8988T (cell line): ENCODE measurements at places on chromosomes 7 and 10.
A peak's percentile ranks its signal among the peaks of the same experiment; 100 is the strongest.

DNA sequence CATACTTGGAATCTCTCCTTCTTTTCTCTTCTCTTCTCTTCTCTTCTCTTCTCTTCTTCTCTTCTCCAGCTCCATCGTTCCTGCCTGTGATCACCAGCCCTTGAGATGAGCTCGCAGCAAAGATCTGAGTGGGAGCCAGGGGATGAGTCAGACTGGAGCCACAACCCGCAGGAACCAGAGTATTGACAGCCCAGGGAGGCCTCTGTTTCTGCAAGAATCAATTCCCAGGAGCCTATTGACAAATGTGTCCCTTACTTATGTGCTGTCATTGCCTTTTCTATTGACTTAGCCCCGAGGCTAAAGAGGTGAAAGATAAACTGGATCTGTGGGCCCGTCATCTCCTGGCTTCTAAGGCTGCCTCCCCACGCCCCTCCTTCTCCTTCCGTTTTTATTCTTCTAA is 13.1 kb upstream of the HABP2 start:
- DNase-seq = no peak

GRCh38 chr10:82558014-82558607 is 683.1 kb downstream of the NRG3 start:
- DNase-seq = no peak

GRCh38 chr10:115861864-115862263 is 411.1 kb downstream of the GFRA1 start:
- no peak for DNase-seq

DNA sequence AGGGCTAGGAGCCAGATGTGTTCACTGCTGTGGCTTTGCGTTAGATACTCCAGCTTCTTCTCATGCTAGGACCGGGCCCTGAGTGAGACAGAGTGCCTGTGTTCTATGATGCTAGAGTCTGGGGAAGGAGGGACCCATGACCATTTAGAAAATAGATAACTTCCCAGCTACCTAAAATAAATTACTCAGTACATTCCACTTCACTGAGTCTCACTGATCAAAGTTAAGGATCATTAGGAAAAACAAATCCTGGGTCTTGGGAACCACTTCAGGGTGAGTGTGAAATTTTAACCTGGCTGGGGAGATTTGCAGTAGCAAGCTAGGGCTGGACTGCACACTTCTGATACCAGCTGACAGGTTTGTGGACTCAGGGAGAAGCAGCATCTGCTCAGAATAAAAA is 138.1 kb downstream of the EMX2 start:
- DNase-seq = no peak

DNA sequence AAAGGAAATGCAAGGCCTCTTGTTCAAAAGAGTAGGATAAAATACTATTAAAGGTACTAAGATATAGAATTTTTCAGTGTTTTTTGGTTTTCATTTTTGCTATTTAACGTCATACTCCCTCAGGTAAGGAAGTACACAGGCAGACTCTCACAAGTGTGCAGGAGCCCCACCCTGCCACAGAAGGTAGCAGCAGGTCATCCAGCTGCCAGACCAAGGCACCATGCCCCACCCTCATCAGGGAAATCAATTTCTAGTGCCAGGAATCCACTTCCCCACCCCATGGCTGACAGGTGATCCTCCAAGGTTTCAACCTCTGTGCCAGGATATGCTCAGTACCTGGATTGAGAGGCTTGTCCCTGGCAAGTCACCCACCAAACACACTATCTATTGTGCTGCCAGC is 712.9 kb downstream of the SORCS3 start:
- no peak for DNase-seq

DNA sequence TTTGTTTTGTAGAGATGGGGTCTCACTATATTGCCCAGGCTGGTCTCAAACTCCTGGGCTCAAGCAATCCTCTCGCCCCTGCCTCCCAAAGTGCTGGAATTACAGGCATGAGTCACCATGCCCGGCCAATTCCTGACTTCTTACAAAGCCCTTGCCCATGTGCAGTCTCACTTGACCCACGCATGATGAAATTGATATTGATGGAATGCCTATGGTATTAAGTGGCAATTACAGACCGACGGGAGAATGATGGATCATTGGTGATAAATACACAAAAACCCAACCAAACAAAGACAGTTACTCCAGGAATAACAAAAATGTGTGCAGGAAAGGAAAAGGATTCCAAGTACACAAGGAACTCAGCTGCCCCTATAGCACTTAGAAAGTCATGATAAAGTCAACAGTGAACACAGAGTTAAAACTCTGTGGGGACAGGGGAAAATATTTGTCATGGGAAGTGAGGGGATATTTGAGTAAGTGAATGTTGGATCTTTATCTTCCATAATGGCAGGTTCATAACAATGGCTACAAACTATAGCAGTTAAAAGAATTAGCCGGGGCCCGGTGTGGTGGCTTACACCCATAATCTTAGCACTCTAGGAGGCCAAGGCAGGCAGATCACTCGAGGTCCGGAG is 21.6 kb downstream of the HIP1 start:
- DNase-seq = no peak

DNA sequence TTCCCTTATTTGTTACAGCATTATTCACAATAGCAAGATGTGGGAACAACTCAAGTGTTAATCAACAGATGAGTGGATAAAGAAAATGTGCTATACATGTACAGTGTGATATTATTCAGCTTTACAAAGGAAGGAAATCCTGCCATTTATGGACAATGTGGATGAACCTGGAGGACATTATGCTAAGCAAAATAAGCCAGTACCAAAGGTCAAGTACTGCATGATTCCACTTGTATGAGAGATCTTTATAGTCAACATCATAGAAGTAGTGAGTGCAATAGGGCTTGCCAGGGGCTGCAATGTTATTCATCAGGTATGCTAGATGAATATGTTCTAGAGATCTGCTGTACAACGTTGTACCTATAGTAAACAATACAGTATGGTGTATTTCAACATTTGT is 138.5 kb upstream of the AGR3 start:
- DNase-seq = no peak

DNA sequence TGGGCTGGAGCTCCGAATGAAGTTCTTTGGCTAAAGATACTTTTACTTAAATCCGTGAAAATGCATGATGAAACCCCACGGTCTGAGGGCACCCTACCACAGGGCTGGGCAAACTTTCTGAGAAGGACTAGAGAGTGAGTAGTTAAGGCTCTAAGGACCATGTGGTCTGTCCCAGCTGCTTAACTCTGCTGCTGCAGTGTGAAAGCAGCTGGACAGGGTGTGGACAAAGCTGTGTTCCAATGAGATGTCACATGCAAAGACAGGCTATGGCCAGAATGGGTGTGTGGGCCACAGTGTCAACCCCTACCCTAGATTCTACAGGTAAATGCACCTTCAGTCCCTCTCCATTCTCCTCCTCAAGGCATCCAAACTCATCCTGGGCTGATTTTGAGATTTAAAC is 18.8 kb downstream of the PDIA4 start:
- DNase-seq = no peak

DNA sequence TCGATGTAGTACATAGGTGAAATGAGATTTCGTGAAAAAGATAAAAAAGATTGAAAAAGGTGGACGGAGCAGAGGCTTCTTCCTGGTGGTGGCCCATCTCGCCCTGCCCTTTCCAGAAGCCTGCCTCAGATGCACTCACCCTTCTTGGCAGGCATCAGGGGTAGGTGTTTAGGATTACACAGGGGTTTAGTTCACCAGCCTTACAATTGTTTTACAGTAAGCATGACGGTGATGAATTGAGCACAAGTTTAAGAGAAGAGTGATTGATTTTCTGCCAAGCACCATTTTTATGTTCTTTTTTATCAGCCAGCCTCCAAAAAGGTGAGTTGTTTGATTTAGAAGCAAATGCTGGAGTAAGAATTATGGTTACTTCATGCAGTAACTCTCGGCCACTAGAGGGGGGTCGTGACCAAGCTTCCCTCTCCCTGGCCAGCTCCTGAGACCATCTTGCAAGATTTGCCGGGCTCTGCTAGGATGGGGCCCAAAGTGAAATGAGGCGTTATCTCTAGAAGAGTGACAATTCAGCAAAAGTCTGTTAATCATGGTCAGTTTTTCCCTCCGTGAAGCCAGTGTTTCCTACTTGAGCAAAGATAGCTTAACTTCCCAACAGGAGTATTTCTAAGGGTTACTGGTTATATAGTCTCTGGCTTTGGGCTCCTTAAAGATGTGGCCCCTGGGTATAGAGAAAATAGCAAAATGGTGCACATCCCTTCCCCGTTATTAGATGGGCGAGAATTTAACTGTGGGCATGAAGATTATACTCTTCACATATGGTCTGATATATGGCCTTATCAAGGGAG is 228.8 kb downstream of the BMPER start:
- peak; percentile 29 for DNase-seq

DNA sequence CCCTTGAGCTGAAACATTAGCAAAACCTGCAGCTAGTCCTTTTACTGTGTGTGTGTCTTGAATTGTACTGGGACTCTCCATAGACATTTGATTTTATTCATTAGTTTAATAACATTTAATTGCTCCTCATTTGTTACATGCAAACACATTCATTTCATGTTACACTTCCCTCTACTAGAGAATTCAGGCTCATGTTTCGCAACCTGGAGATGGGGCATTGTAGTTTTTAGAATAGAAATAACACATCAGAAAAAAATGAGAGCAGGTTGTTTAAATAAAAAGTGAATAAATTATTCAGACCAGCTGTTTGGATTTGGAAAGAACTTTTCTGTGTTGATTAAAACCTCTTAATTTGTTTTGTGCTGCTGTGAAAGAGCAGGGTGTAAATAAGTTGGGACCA is 243.9 kb downstream of the ETV1 start:
- no peak for DNase-seq

GRCh38 chr7:5375925-5376324 is 47.7 kb downstream of the TNRC18 start:
- no peak for DNase-seq

- DNase-seq = no peak
These were observed 10.0 kb upstream of the TLX1 start for GRCh38 chr10:101120884-101121653.

GRCh38 chr10:120538091-120538490 is 81.1 kb downstream of the PLPP4 start:
- no peak for DNase-seq

GRCh38 chr7:42893346-42894240 is 18.3 kb downstream of the C7orf25 start:
- DNase-seq = no peak

DNA sequence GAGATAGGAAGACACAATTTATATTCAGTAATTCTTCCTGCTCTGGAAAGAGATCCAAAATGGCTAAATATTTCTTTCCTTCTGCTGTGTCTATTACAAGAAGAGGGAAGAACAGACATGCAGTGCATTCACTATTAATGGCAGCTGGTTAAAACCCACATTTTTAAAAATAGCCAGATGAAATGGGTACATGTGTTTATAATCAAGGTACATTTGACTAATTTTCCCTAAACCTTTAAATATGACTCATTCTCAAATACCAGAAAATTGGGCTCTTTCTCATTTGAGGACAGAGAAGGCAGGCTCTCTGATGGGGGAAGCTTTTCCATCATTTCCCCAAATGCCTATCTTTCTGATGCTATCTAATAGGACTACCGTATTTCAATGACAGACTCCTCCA is 215.7 kb upstream of the HABP2 start:
- DNase-seq = no peak

DNA sequence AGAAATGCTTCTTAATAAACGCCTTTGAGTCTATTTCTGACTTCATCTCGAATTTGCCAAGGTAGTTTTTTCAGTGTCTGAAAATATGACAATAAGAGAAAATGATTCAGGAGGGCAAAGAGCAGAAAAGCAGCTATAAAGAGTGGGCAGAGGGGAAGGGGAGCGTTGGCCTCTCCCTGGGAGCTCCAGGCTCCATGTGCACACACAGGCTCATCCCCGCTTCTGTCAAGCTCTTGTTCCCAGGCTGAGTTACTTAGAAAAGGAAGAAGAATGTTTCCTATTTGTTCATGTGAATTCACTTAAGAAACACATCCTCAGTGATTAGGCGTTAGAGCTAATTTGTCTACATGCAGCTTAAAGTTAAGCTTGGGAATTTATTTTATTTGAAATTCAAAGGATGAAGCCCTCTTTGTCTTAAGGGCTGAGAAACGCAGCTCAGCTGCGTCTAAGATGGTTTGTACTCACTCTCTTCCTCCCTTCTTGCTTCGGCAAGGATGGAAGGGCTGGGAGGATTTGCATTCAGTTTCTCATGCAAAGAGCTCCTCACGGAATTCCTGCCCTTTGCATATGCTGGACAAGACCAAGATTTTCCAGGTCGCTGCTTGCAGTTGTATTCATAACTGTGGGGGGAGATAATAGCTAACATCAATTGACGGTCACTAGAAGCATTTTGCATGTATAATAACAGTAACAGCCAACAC is 29.0 kb upstream of the ATXN7L1 start:
- DNase-seq = no peak

GRCh38 chr10:42982891-42983506 is 93.9 kb upstream of the RET start:
- DNase-seq = no peak

- DNase-seq = no peak
These were observed 90.5 kb upstream of the SVIL start for GRCh38 chr10:29725133-29725720.

- DNase-seq = no peak
These were observed 182.2 kb downstream of the HTR7 start for GRCh38 chr10:90675621-90676020.

DNA sequence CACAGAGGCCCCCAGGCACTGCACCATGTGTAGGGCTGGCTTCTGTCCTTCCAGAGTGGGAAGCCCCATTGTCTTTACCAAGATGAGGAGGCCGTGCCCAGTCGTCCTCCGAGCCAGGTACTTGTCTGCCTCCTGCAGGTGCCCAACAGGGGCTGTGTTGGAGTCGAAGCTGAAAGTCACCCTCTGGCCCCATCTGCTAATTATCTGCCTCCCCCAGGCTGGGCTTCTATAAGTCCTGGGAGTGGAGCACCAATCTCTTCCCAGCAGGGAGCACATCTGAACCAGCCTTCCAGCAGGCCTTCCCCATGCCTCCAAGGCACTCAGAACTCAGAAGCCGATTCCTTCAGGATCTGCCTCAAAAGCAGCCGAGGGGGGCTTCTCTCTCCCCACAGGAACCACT is 11.6 kb upstream of the CHST15 start:
- DNase-seq = no peak

DNA sequence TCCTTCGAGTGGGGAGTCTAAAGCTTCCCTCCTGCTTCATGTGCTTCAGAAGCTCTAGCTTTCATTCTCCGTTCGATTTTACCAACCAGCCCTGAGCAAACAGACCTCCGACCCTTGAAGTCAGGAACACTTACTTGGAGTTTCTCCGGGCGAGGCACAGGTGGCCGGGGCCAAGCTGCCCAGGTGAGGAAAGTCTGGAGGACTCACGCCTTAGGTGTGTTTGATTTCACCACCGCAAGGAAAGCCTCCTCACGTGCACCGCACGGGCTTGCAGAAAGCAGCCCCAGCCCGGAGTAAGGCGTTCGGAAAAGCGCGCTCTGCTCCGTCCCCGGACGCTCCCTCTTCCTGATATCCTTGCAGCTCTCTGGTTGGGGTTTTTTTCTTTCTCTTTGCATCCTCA is 30.1 kb upstream of the CNPY1 start:
- DNase-seq = no peak

GRCh38 chr7:79157281-79157680 is 296.2 kb downstream of the MAGI2 start:
- no peak for DNase-seq

- DNase-seq = no peak
These were observed 7.0 kb downstream of the WDR91 start for GRCh38 chr7:135204341-135204749.

- no peak for DNase-seq
These were observed 85.5 kb upstream of the DKK1 start for GRCh38 chr10:52228556-52228955.
